ENCODE measurements at places on chromosomes 11 and 22.

DNA sequence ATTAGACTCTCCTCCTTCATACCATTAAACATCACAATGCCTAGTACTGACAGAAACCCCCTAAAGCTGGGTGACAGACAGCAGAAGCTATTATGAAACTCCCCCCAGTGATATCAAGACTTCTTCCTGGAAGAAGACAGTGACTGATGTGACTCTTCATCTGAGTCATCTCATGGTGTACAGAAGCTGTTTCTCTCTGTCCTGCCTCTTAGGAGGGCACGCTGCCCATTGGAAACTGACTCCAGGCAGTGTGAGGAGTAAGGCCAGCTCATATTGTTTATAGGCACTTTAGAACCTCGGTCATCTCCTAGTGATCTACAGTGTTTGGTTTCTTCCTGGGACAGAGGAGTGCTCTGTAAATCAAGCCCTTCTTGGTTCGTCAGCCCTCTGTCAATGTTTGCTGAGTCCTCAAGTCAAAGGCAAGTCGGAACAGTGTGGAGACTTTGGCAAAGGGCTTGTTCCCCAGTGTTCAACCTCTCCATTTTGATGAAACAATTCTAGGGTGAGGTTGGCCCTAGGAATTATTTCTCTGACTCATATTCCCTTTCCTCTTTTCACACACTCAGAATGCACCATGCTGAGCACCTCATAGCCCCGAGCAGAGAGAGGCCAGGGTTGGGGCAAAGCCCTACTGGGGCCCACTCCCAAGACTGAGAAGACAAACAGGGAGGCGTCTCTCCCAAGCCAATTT is 172.5 kb upstream of the TMEM45B start:
- DNase-seq = no peak

- DNase-seq = no peak
Measured at GRCh38 chr11:73977856-73978519, 4.7 kb downstream of the UCP2 start.

DNA sequence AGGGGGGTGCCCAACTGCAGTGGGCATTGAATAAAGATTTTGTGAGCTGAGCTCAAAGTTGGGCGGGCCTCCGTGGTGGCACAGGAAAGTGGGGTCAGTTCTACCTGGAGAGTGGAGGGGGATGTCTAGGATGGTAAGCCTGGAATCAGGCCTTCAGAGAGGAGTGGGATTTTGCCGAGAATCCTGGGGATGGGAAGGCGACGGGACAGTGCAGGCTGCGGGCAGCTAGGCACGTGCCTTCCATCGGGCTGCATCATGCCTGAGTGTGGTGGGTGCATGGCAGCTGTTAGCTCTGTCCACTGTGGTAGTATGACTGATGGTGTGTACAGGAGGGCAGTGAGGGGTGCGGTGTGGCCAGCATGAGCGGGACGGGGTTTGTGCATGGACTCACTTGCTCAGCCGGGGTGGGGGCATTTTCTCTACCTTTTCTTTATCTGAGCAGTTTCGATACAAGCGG is 3.6 kb downstream of the SHANK3 start:
- no peak for DNase-seq

- DNase-seq = no peak
Measured at GRCh38 chr11:79931692-79932091, 490.9 kb upstream of the TENM4 start.

- peak; percentile 99 for DNase-seq
Measured at GRCh38 chr11:57667117-57667735, 688 bp upstream of the ZDHHC5 start.

- no peak for DNase-seq
Measured at GRCh38 chr11:65641297-65642013, 3.6 kb downstream of the SIPA1 start.

GRCh38 chr11:123799438-123799837 is 6.7 kb downstream of the OR6M1 start:
- no peak for DNase-seq

GRCh38 chr11:55658608-55659007 is 3.4 kb upstream of the OR4C6 start:
- no peak for DNase-seq

DNA sequence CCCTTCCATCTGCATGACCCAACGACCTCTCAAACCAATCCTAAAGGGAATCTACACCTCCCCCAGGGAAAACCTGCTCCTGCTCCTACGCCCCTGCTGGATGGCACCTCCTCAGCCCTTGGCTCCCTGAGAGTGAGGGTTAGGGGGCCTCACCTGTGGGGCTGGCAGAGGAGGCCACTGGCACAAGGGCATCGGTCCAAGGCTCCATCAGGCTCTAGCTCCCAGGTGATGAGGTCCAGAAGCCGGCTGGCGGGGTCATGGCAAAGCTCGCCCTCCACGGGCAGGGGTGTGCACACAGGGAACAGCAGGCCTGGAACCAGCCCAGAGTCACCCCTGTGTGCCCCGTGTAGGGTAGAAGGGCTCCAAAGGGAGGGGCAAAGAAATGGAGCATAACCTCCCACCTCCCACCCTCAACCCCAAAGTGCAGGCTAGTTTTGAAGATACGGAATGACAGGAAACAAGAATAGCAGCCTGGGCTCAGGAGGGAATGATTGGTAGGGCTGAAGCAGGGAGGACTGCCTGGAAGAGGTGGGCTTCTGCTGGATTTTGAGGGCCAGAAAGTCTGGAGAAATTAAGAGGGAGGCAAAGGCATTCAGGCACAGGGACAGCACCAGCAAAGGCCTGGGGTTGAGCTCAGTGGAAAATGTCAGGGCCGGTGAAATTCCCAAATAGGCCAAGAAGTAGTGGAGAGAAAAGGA is 42.6 kb downstream of the DKK3 start:
- DNase-seq = no peak

GRCh38 chr11:121082670-121083069 is 18.4 kb upstream of the TECTA start:
- DNase-seq = no peak

- DNase-seq = no peak
Measured at GRCh38 chr11:68043029-68043348, 4.2 kb downstream of the TCIRG1 start.

GRCh38 chr11:1624621-1625020 is 2.7 kb upstream of the KRTAP5-4 start:
- no peak for DNase-seq

- DNase-seq = no peak
Measured at GRCh38 chr11:88383447-88383846, 45.9 kb upstream of the CTSC start.

- DNase-seq = peak; percentile 72
Measured at GRCh38 chr11:64284048-64284961, at the start of gene BAD. TSS of gene BAD (minus strand) at chr11:64284665. CDS start at chr11:64284368, 297 bp downstream.

GRCh38 chr11:776263-776560 is 1.1 kb downstream of the GATD1 start:
- DNase-seq = no peak

- DNase-seq = no peak
Measured at GRCh38 chr11:20337526-20338154, 25.9 kb upstream of the HTATIP2 start.

DNA sequence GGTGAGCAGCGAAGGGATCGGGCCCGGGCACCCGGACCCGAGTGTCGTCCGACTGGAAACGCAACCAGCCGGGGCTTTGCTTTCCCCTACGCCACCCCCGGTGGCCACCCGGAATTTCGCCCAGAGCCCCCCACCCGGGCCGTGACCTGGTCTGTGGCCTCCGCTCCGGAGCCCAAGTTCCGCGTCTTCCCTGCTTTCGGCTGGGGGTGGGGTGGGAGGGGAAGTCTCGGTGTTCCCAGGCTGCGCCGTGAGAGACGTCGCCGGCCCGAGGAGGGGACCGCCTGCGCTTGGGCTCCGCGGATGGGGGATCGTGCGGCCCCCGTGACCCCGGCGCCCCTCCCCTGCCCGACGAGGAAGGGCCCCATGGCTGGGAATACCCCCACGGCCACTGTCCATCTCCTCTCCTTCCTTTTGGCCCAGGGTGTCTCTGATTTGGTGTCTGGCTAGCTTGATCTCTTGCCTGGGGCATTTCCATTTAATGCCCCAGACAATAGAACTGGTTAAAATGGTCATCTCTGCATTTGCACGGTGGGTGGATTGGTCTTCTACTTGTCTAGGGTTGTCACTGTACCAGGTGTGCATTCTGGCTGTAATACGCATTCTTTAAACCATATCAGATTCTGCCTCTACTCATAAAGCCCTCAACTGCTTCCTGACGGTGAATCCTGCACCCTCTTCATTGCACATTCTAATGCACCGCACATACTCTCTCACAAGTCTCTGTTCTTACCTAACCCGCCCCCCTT is 789 bp downstream of the SIK2 start:
- DNase-seq = peak; percentile 29

DNA sequence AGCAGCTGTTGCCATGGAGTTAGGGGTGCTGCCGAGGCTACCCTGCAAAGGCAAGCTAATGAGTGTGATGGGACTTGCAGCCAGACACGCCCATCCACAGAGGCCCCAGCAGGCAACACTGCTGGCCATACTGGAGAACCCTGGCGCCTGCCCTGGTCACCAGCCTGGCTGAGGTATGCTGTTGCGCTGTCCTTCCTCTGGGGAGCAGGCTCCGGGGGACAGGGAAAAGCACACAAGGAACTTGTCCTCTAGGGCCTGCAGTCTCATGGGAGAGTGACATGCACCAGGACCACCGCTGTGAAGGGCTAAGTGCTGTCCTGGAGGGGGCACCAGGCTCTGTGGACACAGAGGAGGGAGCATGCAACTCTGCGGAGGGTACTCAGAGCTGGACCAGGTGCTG is 35.8 kb downstream of the TOM1 start:
- no peak for DNase-seq

DNA sequence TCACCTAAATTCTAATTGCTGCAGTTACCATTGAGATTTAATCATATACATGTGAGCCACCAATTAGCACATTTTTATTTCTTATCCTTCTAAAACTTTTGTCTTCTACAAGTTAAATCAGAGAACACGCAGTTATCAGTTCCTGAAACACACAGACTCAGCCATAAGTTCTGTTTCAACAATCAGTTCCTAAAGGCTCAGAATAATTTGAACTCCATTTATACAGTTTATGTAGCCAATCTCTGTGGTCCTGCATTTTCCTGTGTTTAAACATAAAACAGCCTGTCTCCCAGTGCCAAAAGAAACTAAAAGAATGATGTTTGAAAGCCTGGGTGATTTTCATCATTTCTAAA is 2.9 kb downstream of the PLAAT3 start:
- DNase-seq = no peak

DNA sequence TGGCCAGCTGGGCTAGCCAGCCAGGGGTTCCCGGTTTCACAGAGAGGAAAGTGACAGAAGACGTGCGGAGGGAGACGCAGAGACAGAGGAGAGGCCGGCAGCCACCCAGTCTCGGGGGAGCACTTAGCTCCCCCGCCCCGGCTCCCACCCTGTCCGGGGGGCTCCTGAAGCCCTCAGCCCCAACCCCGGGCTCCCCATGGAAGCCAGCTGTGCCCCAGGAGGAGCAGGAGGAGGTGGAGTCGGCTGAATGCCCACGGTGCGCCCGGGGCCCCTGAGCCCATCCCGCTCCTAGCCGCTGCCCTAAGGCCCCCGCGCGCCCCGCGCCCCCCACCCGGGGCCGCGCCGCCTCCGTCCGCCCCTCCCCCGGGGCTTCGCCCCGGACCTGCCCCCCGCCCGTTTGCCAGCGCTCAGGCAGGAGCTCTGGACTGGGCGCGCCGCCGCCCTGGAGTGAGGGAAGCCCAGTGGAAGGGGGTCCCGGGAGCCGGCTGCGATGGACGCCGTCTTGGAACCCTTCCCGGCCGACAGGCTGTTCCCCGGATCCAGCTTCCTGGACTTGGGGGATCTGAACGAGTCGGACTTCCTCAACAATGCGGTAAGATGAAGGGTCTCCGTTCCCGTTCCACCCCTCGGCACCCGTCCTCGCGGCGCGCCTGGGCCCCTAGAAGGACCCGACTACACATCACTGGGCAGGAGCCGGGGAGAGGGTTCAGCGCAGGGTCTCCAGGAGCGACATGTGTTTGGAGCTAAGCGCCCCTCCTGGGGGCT is at the start of gene CREB3L1:
Gene CREB3L1 (plus strand): TSS at position 41 of the 765 bp plus-strand sequence. CDS start 450 bp downstream, at position 491.
- no peak for DNase-seq

- peak; percentile 92 for DNase-seq
Measured at GRCh38 chr11:59142530-59143507, at the start of gene FAM111A. TSS of gene FAM111A (plus strand) at chr11:59142856. CDS start at chr11:59148873, 6,017 bp downstream.

DNA sequence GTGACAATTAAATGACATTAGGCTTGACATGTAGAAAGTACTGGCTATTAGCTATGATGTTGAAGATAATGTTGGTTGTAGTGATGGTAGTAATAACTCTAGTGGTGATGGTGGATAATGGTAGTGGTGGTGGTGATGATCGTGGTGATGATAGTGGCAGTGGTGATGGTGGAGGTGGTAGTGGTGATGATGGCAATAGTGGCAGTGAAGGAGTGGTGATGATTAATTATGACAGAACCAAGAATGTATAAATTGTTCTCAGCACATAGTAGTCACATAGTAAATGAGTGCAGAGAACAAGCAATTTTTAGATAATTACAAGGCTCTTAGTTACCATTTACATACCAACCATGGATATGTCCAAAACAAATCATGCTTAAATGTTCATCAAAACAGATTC is 5.3 kb upstream of the CD44 start:
- DNase-seq = no peak

Measured in hematopoietic multipotent progenitor cell (in vitro differentiated cells).